Activated naive CD4-positive, alpha-beta T cell treated with anti-CD3 and anti-CD28 coated beads, Interleukin-2, amount 50 U/mL, for 16 hours (primary cell): ENCODE measurements at places on chromosomes 7 and 10.

DNA sequence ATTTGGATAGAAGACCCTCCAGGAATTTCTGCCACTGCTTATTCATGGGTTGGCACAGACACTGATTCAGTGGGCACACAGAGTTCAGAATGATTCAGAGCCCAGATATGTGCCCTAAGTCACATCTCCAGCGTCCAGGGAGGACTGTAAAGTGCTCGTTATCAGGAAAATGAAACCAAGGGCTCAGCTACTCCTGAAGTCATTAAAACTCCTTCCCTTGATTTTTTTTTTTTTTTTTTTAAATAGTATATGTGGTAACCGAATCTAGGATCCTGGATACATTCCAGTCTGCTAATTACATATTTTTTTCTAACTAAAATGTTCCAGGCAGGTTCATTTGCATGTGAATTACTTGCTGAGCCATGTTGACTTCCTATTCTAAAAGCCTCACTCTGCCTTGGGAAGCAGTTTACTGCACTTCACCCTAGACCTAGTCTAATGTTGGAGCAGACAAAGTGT lies 34.7 kb downstream of the MET start:
- no peak for DNase-seq

- no peak for DNase-seq
Observed at GRCh38 chr7:123079021-123079420, 83.5 kb upstream of the TAS2R16 start.

GRCh38 chr10:93186653-93187052 lies 113.0 kb downstream of the CYP26A1 start:
- DNase-seq: no peak

- no peak for DNase-seq
Observed at GRCh38 chr10:33087922-33088321, 129.9 kb upstream of the ITGB1 start.

DNA sequence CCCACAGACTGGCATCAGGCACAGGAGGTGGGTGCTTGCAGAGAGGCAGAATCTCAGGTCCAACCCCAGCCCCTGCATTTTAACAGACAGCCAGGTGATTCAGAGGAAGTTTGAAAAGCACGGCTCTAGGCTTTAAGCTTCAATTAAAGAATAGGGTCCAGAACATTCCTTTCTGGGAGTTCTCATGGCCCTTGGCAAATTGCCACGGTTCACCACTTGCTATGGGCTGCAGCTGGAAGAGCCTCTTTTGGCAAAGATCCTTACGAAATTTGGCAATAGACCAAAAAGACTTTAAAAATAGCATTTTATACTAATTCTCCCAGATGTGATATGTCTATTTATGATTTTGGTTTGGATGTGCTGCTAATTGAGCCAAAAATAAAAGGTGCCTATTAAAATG lies 148.1 kb downstream of the ITGA8 start:
- no peak for DNase-seq

- DNase-seq: no peak
Observed at GRCh38 chr10:58971796-58972491, 204.5 kb upstream of the PHYHIPL start.

GRCh38 chr10:50605951-50606270 lies 17.8 kb downstream of the SGMS1 start:
- no peak for DNase-seq

DNA sequence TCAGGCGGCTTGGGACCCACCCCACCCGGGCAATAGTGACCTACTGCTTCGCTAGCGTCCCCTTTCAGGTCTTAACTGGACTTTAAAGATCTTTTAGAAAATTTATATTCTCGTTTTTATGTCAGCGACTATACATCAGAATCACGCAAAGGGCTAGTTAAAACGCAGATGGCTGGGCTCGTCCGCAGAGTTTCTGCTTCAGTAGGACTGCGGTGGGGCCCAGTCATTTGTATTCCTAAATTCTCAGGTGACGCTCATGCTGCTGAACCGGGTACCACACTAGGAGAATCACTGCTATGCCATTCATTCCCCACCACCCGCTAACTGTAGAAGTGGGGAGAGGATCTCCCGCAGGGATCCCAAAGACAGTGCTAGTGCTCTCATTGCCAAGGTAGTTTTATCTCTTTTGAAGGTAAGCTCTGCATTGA lies 12.0 kb upstream of the SP8 start:
- DNase-seq: no peak
